ENCODE measurements at places on chromosomes 2 and 18.

DNA sequence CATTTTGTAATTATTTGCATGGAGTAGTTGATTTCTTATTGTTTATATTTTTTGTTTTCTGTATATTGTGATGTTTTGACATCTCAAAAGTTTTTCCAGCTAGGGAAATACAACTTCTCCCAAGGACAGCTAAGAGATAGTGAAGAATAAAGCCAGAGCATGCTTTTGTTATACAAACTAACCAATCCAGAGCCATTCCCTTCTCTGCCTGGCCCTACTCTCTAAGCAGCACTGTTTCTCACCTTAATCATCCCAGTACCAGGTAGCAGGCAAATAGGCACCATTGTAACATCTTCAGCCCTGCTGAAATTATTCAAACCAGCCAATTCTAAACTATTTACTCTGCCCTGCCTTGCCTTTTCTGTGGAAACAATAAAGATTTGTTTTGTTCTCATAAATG is 1063.4 kb upstream of the CHAC2 start:
- DNase-seq = no peak

- DNase-seq = no peak
Measured at GRCh38 chr18:54222922-54223567, 1.4 kb downstream of the MBD2 start.

DNA sequence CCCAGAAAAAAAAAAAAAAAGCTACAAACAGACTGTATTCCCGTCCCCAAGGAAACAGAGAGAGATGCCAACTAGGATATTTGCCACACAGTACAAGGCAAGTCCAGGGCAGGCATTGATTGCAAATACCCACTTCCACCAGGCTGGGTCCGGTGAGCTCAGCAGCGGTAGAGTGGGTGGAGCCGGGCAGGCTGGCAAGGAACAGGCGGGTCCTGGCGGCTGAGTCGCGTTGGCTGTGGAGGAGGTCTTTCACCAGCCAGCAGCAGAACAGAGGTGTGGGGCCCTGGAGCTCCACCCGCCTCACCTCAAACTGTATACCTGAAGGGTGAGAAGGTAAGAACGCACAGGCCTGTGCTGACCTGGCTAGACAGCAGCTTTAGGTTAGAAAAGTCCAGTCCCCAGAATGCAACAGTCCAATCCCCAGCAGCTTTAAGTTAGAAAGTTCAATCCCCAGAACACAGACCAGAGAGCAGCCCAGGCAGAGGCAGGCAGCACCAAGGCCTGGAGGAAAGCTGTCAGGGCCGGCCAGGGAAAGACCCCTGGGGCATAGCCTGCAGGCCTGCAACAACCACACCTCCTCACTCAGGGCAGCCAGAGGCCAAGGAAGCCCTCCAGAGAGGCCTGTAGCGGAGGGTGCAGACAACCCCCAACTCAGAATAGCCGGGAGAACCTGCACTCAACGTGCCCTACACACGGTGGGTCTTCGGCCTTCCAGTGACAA is 21.9 kb upstream of the MTERF4 start:
- DNase-seq = no peak

- no peak for DNase-seq
Measured at GRCh38 chr2:105256431-105257047, 15.0 kb downstream of the GPR45 start.

- no peak for DNase-seq
Measured at GRCh38 chr2:199812493-199812892, 38.5 kb downstream of the FTCDNL1 start.

GRCh38 chr2:219446101-219446504 is 11.5 kb downstream of the SPEG start:
- DNase-seq = no peak

DNA sequence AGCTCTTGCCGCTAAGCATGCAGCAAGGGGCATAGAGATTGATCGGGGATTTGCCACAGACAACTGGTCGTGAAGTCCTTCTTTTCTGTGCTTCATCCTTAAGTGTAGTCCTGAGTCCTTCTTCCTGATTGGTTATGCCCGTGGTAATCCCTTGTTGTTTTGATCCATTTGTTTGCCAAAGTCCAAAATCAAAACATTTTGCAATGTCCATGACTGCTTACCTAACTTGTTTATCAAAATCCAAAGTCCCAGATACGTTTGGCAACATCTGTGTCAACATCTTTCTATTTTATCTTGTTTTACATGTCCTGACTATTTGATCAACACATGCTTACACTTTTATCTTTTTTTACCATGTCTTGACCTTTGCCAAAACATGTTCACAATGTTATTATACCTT is 229.0 kb upstream of the ZNF804A start:
- no peak for DNase-seq

- peak; percentile 26 for DNase-seq
Measured at GRCh38 chr18:63366213-63367052, 573 bp downstream of the KDSR start.

DNA sequence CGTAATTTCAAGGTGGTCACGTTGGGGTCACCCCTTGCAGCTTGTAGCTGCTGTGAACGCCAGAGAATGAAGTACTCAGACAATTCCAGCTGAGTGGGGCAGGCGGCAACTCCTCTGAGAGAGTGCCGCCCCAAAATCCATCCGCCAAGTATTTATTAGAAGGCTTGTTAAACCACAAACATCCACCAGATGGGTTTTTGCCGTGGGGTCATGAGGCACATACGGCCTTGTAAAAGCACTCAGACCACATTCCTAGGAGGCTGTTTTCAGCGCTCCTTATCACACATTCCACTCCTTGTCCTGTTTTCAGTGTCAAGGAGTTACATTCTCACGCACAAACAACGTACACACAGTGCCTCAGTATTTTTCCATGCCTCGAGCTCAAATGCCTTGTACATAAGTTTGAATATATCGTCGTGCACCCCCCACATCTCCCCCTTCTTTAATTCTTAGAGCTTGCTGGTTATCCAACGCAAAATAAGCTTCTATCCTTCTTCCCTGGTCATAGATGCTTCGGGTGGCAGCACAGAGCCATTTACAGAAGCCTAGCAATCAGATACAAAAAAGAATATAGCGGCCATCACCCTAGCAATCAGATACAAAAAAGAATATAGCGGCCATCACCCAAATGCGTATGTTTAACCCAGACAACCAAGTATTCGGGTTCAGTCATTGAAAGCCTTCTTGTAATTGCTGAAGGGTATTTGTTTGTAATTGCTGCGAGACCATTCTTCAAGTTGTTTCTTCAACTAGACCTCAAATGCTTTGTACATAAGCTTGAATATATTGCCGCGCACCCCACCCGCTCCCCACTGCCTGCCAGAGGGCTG is 7.3 kb downstream of the ALPP start:
- no peak for DNase-seq

Measured in globus pallidus (tissue), 1 donor.